ENCODE measurements at places on chromosomes 3 and 15. TPM values are rescaled to one million over a fixed set of nuclear protein-coding genes. Genes with fewer than 3 reads are reported as not detected.

DNA sequence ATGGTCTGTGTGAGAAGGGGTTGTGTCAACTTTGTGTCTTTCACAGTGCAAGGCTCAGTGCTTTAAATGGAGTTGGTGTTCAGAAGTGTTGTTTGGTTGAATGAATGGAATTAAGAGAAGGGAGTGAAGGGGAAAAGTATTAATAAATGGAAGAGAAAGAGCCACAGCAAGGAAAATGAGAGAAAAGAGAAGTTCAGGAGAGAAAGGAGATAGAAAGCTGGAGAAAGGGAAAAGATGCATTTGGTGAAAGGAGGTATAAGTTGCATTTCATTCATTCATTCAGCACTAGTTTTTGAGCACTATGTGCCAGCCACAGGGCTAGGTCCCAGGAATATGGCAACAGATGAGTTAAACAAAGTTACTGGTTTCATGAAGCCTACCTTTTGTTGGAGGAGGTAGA lies 34.3 kb upstream of the PPP4R2 start:
- H3K4me3 ChIP-seq = no peak overlapping the region
- peaks cover 14% of the 10 kb centered on the region for H3K4me1 ChIP-seq
- H3K27me3 ChIP-seq = no peaks in the 10 kb centered on the region
- no peak overlapping the region for H3K27ac ChIP-seq
- H3K36me3 ChIP-seq = 0 out of 2 replicates have a peak, but pooled peaks cover 1% of the 10 kb centered on the region

DNA sequence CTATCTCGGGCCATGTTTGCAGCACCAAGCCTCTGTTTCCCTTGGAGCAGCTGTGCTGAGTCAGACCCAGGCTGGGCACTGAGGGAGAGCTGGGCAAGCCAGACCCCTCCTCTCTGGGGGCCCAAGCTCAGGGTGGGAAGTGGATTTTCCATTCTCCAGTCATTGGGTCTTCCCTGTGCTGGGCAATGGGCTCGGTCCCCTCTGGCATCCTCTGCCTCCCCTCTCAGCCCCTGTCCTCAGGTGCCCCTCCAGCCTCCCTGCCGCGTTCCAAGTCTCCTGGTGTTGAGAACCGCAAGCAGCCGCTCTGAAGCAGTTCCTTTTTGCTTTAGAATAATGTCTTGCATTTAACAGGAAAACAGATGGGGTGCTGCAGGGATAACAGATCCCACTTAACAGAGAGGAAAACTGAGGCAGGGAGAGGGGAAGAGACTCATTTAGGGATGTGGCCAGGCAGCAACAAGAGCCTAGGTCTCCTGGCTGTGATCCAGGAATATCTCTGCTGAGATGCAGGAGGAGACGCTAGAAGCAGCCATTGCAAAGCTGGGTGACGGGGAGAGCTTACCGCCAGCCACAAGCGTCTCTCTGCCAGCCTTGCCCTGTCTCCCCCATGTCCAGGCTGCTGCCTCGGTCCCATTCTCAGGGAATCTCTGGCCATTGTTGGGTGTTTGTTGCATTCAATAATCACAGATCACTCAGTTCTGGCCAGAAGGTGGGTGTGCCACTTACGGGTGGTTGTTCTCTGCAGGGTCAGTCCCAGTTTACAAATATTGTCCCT lies 1.2 kb downstream of the RHO start:
- H3K36me3 ChIP-seq = no peaks in the 10 kb centered on the region
- no peaks in the 10 kb centered on the region for H3K27me3 ChIP-seq
- DNase-seq = no peak
- H3K4me3 ChIP-seq = no peak overlapping the region
- peaks cover 14% of the 10 kb centered on the region for H3K4me1 ChIP-seq

SLC28A1 gene
- total RNA-seq = not detected

GATA2 gene
- total RNA-seq = 13.3 TPM

DNA sequence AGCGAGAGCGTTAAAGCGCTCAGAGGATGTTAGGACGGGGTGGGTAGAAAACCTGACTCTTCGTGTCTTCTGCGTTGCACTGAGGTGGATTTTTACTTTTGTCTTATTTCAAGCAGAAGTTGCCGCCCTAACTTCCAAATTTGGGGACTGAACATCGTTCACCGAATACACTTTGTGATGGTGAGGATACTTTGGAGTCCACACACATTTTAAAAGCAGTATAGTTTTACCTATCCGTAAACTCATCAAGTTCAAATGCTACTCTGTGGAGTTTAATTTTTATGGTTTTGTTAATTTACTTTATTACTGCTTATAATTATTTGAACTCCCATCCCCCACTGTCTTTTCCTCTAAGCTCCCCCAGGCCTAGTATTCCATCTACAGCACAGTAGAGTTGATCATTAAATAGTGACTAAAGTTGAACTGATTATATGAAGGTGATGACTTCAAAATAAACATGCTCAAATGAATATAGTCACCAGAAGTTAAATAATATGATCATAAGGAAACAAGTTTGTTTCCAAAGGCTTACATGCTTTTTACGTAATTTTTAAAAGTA lies 617 bp upstream of the EOGT start:
- DNase-seq = no peak
- no peak overlapping the region for H3K27ac ChIP-seq
- 0 out of 2 replicates have a peak, but pooled peaks cover 6% of the 10 kb centered on the region for H3K4me1 ChIP-seq

MTHFS gene
- 48.2 TPM for total RNA-seq

Measured in Caco-2 (cell line).